ENCODE measurements at places on chromosomes 3 and 15. TPM values are rescaled to one million over a fixed set of nuclear protein-coding genes. Genes with fewer than 3 reads are reported as not detected.

Gene DPPA2
- not detected for total RNA-seq

Gene ASTE1
- total RNA-seq, result 7.5 TPM

Gene DZIP1L
- total RNA-seq, result 38.2 TPM

Gene STAB1
- total RNA-seq, result 0.90 TPM

Gene ESYT3
- 0.27 TPM for total RNA-seq

Gene ANKUB1
- not detected for total RNA-seq

Gene AEN
- total RNA-seq, result 20.8 TPM

Gene HDGFL3
- 52.0 TPM for total RNA-seq

Gene GPR149
- total RNA-seq, result not detected

Gene ARL14
- not detected for total RNA-seq

Gene ACTL6A
- 72.8 TPM for total RNA-seq

Gene SLC6A11
- total RNA-seq, result not detected

Gene CHRFAM7A
- total RNA-seq, result 0.72 TPM

Gene SQOR
- total RNA-seq, result 79.5 TPM

Gene PLSCR2
- not detected for total RNA-seq

Gene EXD1
- not detected for total RNA-seq

Gene GPR171
- not detected for total RNA-seq

Gene PBRM1
- 115 TPM for total RNA-seq

Gene CFAP91
- total RNA-seq, result 0.98 TPM

Gene OCA2
- total RNA-seq, result not detected

Gene DENND4A
- total RNA-seq, result 18.6 TPM

Gene OXTR
- total RNA-seq, result 6.1 TPM

Gene KIF15
- total RNA-seq, result 17.1 TPM

Gene COL6A5
- total RNA-seq, result not detected

Gene HHLA2
- total RNA-seq, result not detected

Gene LRRC15
- total RNA-seq, result 10.0 TPM

Gene ABHD14A
- total RNA-seq, result 7.4 TPM

Gene CRYGS
- 1.3 TPM for total RNA-seq

Gene DAZL
- not detected for total RNA-seq

Gene MAGI1
- total RNA-seq, result 30.2 TPM

Gene ACP3
- 0.63 TPM for total RNA-seq

Gene CFAP100
- not detected for total RNA-seq

Gene GCNT3
- total RNA-seq, result 0.27 TPM

Gene FSIP1
- 4.2 TPM for total RNA-seq

Gene TIPARP
- 67.1 TPM for total RNA-seq

Gene SLC22A14
- not detected for total RNA-seq

Gene SH2D7
- not detected for total RNA-seq

Gene RBP2
- not detected for total RNA-seq

Gene CCRL2
- total RNA-seq, result not detected

Gene KLHL40
- total RNA-seq, result not detected

Data from fibroblast of the aortic adventitia (primary cell).